ENCODE measurements at places on chromosomes 1 and 21.

- peak; percentile 14 for DNase-seq
These were observed 42.4 kb upstream of the STMN1 start for GRCh38 chr1:25948641-25949040.

DNA sequence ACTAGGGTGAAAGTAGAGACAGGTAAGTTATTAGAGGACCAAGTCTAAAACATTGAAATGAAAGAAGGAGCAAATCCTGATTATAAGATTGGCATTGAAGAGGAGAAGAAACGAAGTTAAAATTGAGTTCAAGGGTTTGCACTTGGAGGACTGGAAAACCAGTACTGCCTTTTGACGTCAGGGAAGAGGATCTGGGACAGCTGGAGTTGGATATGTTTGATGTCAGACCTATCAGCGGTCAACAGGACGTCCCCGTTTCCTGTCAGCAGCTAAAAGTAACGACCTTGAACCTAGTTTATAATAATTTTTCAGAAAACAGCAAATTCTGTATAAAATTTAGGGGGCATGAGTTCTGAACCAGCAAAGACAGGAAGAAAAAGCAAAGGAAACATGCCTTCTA lies 1.2 kb upstream of the NID1 start:
- DNase-seq = no peak

DNA sequence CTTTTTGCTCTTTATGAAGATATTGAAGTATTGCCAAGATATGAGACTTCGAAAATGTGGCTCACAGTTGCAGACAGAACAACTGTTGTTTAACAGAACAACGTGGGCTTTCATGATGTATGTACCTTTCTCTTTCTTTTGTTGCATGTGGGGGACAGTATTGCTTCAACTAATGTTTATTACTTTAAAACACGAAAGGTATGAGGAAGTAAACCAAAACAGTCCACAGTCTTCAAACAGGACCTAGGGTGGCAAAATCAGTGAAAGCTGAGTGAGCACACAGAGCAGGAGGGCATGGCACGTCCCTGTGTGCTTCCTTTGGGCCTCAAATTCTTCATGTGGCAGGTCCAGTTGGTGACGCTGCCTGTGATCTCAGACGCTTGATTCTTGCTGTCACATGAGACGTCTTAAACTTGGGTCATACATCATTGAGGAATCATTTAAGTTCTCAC lies 7.8 kb upstream of the CHAF1B start:
- no peak for DNase-seq

- DNase-seq = no peak
These were observed 219.0 kb downstream of the KAZN start for GRCh38 chr1:14817223-14818170.

DNA sequence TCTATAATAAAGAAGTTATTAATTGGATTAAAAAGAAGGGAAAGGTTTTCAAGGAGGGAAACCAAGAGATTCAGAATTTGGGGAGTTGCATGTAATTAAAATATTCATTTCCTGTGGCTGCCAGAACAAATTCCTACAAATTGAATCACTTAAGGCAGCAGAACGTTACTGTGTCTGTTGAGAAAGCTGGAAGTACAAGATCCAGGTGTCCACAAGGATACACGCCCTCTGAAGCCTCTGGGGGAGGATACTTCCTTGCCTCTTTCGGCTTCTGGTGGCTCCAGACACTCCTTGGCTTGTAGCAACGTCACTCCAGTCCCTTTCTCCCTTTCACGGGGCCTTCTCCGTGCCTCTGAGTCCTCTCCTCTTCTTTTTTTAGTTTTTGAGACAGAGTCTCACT lies 67.9 kb downstream of the KAZN start:
- no peak for DNase-seq

- no peak for DNase-seq
These were observed 537.2 kb downstream of the NPHP4 start for GRCh38 chr1:5455056-5455455.

- no peak for DNase-seq
These were observed 33.9 kb upstream of the BRINP3 start for GRCh38 chr1:190511554-190511953.

DNA sequence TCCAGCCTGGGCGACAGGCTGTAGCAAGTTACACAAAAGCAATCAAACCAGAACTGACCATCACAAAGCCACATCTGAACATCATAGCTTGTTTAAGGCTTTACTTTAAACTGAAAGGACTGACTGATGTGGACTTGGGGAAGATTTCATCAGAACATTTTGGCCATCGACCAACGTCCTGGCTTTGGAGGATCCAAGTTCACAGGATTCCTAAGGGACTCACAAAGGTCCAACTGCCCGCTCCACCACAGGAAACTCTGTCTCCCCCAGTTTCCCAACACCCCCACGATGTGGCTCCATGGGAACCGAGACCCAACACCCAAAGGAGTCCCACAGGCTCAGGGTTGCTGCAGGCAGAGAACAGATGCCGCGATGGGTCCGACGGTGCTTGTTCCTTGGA lies 9.3 kb downstream of the SSU72 start:
- no peak for DNase-seq

DNA sequence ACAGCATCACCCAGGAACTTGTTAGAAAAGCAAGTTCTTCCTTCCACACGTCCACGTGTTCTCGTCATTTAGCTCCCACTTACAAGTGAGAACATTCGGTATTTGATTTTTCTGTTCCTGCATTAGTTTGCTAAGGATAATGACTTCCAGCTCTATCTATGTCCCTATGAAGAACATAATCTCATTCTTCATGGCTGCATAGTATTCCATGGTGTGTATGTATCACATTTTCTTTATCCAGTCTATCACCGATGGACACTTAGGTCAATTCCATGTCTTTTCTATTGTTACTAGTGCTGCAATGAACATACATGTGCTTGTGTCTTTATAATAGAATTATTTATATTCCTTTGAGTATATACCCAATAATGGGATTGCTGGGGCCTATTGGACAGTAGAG lies 368.7 kb upstream of the RUNX1 start:
- no peak for DNase-seq

- no peak for DNase-seq
These were observed 281.4 kb downstream of the RPS6KC1 start for GRCh38 chr1:213332491-213332890.

Measured in amniotic epithelial cell (primary cell).